NCI-H510A treated with DMSO at 0.1 percent for 48 hours (cell line): ENCODE measurements at places on chromosomes 3 and 15.
A peak's percentile ranks its signal among the peaks of the same experiment; 100 is the strongest.

- DNase-seq, result no peak
These were observed 158.0 kb downstream of the IGF1R start for GRCh38 chr15:98806275-98806895.

GRCh38 chr15:31814082-31814481 is 216.2 kb upstream of the CHRNA7 start:
- DNase-seq, result no peak

DNA sequence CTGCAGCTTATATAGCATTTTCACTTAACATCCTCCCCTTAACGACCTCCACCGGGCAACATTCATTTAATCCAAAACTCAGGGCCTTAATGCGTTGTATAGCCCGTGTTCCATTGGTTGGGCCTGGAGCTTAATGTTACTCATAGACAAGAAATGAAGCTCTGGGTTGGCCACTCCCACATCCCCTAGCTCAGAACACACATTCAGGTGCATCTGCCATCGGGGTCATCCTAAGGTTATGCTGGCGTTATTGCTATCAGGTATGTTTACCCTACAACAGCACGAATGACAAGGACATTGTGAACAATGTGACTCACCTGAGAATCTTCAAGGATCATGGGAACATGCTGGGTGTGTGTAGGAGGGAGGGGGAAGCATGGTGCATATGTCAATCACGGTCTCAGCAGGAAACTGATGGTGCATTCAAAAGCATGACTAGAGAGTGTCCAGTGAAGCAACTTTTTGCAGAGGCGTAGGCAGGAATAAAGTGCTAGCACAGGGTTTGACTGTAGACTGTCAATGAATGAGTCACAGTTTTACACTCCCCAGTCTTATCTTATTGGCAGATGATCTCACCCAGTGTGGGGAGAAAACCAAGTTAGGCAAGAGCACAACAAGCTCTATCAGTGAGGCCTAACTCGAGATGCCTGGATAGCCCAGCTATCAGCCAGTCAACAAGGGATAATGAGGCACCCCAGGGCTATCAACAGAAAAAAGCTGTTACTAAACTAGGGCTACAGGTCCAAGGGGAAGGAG is 402.1 kb upstream of the MCTP2 start:
- no peak for DNase-seq

- no peak for DNase-seq
These were observed 15.6 kb downstream of the MTHFS start for GRCh38 chr15:79881254-79881653.

DNA sequence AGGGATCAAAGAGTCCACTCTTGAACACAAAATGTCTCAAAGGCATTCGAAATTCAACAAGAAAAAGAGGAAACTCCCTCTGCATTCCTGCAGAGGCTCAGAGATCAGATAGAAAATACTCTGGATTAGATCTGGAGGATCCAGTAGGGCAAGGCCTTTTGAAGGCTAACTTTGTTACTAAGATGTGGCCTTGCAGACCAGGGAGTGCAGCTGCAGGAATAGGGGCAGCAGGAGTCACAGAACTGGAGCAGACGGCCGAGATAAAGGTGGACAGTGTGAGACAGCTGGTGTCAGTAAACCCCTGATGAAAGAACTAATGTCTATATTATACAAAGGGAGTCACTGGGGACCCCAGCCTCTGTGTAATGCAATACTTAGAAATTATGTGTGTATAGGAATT is 84.5 kb upstream of the PLSCR4 start:
- DNase-seq, result no peak

GRCh38 chr15:85003593-85004312 is 22.1 kb downstream of the PDE8A start:
- DNase-seq, result peak; percentile 5

DNA sequence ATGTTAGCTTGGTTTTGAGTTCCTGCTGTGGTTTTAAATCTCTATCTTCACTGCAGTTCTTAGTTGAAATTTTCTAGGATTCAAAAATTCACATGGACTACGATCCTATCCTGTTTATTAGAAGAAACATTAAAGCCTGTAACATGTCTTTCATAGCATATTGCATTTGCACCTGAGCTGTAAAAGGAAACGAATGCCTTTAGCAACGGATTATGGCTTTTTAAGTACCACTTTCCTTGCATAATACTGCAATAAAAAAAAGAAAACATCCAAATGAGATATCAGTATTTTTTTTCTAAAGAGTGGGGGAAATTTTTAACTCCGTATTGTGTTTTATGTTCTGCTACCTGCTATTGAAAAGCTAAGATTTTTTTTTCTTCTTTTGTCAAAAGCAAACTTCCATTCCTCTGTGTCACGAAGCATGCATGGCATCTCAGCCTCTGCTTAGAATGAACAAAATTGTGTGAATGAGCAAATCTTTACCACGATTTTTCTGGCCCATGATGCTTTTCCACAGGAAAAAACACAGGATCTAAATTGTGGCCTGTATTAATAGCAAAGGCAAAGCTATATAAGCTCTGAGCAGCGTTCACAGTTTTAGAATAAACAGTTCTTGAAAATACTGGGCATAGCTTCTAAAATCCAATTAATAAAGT is 110.0 kb upstream of the CDIN1 start:
- DNase-seq, result no peak

DNA sequence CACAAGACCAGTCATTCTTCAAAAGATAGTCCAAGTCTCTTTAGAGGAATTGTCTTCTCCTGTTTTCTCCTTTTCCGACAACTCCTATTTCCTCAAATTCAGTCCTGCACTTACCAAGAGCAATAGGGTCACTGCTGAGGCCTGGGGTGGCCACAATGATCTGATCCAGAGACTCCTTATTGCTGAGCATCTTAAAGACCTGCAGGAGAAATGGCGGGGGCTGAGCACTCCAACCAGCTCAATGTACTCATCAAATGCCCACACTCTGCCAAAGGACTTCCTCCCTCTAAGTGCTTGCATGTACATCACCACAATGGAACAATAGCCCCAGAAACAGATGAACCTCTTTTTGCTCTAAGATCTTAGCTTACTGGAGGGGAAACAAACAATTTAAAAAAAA is 9.6 kb downstream of the UBL7 start:
- DNase-seq, result no peak

DNA sequence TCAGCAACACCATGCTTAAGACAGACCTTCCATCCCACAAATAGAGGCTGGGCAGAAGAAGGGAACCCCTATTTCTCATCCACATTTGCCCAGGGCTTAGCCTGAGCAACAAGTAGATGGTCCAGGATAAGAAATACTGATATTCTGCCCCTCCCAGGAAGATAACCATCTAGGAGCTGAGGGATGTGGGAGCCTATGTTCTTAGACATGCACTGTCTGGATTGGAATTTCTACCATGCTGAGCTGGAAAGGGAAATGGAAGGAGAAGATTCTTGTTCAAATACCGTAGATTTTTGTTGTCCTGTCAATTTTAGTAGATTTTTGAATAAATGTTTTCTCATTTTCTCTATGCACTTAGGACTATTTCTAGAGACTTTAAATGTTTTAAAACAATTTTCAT is 450.7 kb upstream of the SEMA6D start:
- DNase-seq, result no peak

GRCh38 chr15:57762302-57762701 is 55.8 kb downstream of the POLR2M start:
- no peak for DNase-seq

GRCh38 chr3:112519424-112520001 is 20.2 kb upstream of the BTLA start:
- peak; percentile 52 for DNase-seq

- DNase-seq, result no peak
These were observed 56.5 kb downstream of the TMEM266 start for GRCh38 chr15:76116138-76116885.

- DNase-seq, result no peak
These were observed 195.8 kb downstream of the CDIN1 start for GRCh38 chr15:36775209-36775608.

DNA sequence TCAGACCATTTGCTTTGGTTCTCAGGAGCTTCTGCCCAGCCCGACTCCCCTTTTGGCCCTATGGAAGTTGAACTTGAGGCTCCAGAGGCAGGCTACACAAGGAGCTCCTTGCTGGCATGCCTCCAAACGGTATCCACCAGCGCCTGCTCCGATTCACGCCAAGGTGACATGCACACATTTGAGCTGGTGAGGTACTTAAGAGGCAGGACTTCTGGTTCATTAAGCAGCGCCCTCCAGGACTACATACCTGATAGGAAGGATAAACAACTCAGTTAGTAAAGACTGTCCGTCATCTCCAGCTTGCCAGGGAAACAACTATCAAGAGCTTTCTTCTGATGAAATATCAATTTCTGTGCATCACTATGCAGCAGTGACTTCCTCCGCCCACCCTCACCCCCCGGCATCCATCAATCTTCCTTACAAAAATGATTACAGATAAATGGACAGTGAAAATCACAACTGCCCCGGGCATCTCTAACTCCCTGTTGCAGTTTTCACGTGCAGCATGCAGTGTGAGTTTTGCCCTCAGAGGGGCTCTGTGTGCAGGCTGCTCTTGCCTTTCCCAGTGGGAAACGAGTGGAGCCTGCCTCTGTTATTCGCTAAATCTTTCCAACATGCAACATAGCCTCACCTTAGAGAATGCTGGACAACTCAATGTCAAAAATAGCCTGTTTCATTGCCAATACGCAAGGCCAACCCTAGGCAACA is 122.9 kb downstream of the ARRDC4 start:
- no peak for DNase-seq

- no peak for DNase-seq
These were observed 140.0 kb upstream of the MEF2A start for GRCh38 chr15:99425657-99426301.

GRCh38 chr3:104523136-104523535 is 843.6 kb upstream of the ALCAM start:
- DNase-seq, result no peak

DNA sequence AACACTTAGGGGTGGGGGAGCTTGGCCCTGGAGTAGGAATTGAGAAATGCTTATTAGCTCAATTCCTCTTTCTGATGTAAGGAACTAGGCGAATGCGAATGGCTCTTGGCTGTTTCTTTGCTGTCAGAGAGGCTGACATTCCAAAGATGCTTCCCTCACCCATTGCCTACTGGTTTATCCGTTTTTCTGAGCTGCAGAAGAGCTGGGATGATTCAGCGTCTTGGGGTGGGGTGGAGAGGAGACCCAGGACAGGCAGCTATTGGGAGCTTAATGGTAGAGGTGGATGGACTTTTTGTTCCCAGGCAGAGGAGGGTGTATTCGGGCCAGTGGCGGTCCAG is 9.8 kb downstream of the PLEKHO2 start:
- no peak for DNase-seq

- no peak for DNase-seq
These were observed 198.3 kb downstream of the ERC2 start for GRCh38 chr3:56269755-56270535.

GRCh38 chr3:187640569-187641059 is 29.6 kb downstream of the SST start:
- no peak for DNase-seq

DNA sequence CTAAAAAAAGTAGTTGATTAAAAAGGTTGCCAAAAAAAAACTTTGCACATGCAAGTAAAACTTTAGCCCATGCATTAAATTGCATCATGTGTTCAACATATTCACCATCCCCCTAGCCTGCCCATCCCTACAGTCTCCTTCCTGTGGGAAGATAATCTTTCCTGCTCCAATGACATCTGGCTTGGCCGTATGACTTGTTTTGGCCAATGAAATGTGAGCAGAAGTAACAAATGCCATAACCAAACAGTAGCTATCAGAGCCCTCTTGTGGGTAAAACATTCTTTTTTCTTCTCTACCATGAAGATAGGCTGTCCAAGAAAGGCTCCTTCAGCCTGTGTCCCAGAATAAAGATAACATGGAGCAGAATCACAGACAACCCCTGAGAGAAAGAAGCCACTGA is 15.3 kb downstream of the ERC2 start:
- no peak for DNase-seq

DNA sequence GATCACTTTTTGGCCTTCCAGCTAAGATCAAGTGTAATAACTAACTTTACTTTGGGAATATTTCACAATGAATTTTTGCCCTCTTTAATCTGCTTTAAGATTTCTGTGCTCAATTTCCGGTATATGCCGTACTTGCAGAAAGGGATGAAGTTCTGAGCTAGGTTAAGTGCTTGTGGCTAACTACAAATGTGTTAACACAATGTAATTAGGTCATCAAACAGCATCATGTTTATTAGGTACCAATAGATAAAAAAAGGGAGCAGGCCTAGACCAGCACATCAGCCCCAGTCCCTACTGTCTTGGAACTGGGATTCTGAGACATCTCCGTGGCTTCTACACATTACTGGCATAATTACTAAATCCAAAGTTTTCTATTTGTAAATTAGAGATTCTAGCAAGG is 932.7 kb upstream of the CFAP20DC start:
- DNase-seq, result no peak

GRCh38 chr3:29143151-29143550 is 137.7 kb upstream of the RBMS3 start:
- no peak for DNase-seq

- no peak for DNase-seq
These were observed 732 bp upstream of the GCSAM start for GRCh38 chr3:112133626-112134334.

DNA sequence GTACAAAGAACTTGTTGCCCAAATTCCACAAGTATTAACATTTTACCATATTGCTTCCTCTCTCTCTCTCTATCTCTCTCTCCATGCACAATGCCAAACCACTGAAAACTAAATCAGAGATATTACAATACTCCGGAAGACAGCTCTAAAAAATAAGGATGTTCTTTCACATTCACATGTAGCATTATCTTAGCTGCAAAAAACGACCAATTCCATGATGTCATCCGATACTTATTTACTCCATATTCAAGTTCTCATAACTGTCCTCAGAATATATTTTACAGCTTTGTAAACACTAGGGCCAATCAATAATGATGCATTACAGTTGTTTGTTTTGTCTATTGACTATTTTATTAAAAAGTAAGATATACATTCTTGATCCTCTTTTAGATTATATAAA is 7.7 kb upstream of the PRR23E start:
- no peak for DNase-seq

DNA sequence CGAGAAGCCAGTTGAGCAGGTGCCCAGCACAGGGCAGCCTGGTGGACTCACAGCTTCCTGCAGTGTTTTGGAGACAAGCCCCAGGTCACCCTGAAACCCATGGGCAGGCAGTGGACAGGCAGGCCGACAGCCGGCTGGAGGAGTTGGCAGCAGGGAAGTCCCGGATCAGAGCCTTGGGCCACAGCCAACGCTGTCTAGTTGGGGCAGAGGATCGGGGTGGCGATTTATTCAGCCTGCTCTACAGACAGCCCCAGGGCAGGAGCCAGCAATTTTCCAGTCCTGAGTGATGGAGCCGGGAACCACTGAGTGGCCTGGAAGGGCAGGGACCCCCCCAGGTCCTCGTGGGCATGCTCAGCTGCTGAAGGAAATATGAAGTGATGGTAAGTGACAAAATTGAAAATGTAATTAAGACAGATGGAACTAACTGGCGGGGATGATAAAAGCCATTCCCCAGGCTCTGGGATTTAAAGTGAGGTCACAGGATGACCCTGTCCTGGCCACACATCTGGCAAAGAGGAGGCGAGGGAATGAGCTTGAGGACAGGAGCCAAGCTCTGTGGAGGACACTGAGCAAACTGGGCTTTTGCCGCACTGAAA is 34.4 kb upstream of the TBC1D21 start:
- no peak for DNase-seq
